ENCODE measurements at places on chromosomes 5 and 9.

DNA sequence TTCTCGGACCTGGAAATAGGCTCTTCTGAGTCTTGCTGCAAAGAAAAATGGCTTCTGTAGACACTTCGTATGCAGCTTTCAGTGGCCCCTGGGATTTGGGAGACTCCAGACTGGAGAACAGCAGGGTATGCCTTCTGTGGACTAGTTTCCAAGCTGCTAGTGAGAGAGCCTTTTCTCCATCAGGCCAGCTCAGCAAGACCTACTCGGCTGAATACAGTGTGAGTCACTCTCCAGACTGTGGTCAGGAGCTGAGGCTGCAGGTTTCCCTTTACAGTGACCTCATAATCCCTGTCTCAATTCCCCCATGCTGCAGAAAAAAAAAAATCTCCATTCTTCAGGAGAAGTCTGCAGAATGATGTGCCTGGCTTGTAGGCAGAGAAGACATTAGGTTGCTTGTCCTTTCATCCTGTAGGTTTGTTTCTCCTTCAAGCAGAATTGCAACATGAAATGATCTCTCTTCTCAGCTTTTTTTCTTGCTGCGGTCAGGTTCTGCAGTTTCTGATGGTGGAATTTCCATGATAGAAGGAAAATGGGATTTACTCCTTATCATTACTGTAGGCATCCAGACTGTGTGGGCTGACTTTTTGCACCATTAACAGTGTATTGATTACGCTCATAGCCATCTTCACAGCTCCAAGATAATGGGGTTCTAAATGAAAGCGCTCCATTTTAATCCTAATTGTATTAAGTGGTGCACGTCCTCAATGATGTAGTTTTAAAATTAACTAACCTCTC is 78.3 kb upstream of the TNFSF8 start:
- DNase-seq, result no peak

DNA sequence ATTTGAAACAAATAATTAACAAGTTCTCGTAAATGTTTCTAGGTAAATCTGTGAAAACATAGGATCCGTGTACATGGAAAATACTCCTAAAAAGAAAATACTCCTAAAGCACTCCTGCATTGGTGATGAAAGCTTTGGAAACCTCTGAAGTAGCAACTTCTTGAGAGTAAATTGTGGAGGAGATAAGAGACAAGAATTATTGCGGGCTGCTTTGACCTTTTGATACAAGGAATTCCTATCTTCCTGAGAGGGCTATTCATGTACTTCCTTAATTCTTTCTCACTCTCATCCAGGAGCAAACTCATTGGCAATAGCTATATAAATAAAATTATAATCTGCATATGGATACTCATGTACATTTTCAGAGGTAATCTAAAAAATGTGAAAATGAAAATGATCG is 158.4 kb upstream of the PIK3R1 start:
- DNase-seq, result no peak

- no peak for DNase-seq
These were observed 64.9 kb downstream of the SIL1 start for GRCh38 chr5:139133282-139133681.

DNA sequence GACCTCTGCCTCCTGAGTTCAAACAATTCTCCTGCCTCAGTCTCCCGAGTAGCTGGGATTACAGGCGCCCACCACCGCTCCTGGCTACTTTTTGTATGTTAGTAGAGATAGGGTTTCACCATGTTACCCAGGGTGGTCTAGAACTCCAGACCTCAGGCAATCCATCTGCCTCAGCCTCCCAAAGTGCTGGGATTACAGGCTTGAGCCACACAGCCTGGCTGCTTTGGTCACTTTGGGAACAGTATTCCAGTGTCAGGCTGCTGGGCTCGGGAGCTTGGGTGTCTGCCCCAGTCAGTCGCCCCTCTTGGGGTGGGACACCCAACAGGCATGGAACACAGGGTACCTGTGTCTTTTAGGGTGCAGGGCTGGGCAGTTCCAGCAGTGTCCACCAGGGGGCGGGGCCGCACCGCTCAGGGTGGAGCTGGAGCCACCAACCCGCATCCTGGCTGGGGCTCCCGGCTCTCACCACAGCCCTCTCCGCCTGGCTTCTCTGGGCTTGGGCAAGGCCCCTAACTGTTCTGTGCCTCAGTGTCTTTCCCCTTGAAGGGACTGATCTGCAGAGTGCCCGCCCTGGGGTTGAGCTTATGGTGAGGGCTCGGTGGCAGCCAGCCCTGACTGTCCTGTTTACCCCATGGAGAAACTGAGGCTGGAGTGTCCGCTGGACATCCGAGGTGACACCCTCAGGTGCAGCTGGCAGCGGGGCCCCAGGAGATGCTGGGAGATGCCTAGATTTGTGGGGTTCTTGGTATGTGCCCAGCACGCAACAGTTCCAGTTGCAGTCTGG is 6.4 kb upstream of the RNU6ATAC start:
- no peak for DNase-seq
